ENCODE measurements at places on chromosomes 13 and 19.

- DNase-seq: no peak
Observed at GRCh38 chr19:31975461-31975860, 369.9 kb upstream of the ZNF507 start.

GRCh38 chr19:47358936-47359335, 9.8 kb downstream of the DHX34 start:
- no peak for DNase-seq

DNA sequence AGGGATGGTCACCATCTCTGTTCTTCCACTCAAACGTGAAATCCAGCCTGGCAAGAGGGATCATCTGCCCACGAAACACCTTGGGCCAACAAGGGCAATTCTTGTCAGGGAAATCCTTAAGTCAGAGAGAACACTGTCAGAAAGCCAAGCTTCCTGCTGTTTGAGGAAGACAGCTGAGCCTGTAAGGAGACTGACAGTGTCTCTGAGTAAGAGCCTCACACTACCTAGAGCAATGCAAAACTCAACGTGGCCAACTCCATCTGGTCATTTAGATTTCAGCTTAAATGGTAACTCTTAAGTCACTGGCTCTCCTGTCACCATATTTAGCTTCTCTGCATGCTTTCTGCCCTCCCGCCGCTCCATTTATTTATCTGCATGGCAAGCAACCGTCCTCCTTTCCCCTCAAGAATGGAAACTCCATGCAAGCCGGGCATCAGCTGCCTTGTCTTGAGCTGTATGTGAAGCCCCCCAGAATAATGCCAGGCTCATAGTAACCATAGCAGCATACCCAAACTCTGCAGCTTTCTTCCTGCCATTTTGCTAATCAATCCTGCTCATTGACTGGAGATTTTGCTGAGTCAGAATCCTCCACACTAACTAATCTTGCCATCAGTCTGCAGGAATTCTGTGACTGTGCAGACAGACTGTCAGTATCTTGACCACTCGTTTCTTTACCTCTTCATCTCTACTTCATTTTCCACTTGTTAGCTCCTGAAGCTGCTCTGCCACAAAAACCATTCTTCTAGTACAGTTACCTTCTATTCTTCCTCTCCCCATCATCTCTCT, 159.8 kb downstream of the IRS2 start:
- DNase-seq: peak; percentile 17

GRCh38 chr13:92677571-92677970, 549.0 kb upstream of the GPC6 start:
- DNase-seq: no peak

DNA sequence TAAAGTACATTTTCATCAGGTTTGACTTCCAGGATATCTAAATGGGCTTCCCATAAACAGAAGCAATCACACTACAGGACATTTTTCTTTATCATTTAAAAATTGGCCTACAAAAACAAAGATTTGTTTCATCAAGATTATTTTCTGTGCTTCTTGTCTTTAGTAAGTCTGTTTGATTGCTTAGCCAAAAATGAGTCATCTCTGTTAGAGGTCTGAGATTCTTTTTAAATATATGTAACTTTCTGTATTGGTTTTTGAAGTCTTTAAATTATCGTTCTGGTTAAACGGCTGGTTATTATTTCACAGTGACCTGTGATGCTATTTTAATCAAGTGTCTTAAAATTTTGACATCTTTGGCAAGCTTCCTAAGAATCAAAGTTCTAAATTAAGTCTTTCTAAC, 62.7 kb downstream of the SLITRK1 start:
- peak; percentile 24 for DNase-seq

DNA sequence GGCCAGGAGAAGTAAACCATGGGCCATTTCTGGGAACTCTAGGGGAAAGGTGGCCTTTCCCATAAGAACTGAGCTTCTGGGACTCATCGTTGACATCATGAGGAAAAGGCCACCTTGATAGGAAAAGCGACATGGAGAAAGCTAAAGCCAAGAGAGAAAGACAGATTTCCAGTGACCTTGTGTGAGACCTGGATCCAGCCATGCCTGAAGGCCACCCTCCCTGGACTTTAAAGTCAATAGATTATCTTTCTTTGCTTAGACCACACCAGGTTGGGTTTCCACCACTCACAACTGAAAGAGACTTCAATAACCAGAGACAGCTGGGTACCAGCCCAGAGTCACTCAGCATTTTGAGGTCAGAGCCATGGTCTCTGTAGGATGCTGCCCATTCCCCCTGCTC, 3.5 kb downstream of the CYP4F2 start:
- no peak for DNase-seq

DNA sequence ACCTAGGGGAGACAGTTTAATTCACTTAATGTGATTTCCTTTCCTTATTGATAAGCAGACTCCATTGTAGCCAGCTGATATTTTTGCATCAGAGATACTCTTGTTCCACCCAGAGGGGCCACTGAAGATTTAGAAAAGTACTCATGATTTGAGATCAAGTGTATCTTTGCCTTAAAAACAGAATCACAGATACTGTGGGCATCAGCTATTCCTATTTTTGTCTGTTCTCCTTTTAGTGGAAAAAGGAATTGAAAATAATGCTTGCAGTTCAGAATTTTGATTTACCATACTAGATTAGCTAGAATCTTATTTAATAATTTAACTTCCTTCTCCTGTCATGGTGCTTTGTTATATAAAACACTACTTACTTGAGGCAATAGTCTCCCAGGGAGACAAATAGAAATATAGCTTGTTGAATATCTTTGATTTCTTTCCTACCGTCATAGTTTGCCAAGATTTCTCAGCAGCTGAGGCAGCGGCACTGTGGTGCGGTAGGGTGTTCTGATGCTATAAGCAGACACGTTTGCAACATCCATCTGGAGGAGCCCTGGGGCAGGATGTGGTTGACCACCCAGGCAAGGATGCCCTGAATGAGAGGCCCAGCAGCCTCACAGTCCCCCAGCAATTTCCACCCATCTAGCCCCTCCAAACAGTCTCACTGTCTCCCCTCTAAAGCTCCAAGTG, 47.0 kb upstream of the RAP2A start:
- no peak for DNase-seq

DNA sequence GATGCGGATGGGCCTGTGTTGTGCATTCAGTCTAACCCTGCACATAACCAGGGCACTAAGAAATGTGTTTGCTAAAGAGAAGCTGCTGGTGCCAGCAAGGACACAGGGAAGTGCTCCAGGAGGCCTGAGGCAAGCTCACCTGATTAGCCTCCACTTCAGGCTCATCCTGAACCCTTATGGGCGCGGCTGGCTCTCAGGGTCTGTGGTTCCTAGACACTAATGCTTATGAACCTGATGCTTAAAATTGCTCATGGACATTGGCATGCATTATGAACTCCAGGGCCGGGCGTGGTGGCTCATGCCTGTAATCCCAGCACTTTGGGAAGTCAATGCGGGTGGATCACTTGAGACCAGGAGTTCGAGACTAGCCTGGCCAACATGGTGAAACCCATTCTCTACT, 34.3 kb downstream of the SERP2 start:
- no peak for DNase-seq

DNA sequence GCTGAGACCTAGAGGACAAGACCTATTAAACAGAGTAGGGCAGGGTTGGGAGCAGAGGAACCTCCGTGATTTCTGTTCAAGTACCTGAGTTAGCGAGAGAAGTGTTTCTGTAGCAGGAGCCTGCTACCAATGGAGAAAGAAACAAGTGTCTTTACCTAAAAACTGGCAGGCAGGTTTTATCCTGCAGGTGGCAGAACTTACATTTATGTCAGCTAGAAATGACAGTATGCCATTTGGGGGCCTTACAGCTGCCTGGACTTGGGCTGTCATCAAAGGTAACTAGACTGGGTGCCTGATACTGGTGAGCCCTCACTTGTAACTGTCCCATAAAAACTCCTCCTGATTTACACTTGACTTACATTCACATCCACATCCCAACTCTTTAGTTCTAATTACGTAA, 185.3 kb upstream of the MIR17HG start:
- no peak for DNase-seq

GRCh38 chr19:47670736-47671135, 42.5 kb upstream of the EHD2 start:
- no peak for DNase-seq

DNA sequence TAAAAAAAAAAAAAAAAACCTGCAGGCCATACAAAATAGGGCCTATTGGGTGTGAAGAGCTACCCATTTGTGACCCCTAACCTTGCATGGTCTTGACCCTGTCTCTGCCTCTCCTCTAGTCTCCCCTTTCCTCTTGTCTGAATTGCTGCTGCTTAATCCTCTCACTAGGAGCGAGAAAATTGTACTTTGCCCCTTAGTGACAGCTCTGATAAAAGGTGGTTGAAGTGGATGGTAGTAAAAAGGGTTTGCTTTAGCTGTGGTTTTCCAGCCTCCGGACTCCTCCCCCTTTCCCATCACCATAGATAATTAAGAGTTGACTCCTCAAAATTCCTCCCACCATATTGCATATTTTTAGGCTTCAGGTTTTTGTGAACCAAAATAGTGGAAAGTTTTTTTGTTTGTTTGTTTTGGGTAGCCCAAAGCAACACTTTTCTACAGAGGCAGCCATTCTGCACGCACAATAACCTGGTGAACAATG, 23.5 kb downstream of the ACTN4 start:
- peak; percentile 59 for DNase-seq

GRCh38 chr19:3580156-3580934, 4.9 kb upstream of the GIPC3 start:
- DNase-seq: peak; percentile 93

- no peak for DNase-seq
Observed at GRCh38 chr13:20482275-20482761, 43.3 kb downstream of the CRYL1 start.

DNA sequence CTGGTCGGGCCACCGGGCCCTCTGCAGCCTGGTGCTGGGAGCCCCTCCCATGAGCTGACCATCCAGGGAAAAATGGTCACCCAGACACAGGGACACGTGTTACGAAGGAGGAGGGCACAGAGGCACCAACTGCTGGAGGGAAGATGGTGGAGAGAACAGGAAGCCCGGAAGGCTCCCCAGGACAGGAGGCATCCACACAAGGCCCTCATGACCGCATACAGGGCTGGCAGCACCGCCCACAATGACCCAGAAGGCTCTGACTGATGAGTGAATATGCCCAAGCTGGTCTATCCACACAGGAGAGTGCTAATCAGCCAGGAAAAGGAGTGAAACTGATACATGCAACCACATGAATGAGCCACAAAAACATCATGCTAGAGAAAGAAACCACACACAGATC, 14.0 kb upstream of the TMEM86B start:
- peak; percentile 46 for DNase-seq

DNA sequence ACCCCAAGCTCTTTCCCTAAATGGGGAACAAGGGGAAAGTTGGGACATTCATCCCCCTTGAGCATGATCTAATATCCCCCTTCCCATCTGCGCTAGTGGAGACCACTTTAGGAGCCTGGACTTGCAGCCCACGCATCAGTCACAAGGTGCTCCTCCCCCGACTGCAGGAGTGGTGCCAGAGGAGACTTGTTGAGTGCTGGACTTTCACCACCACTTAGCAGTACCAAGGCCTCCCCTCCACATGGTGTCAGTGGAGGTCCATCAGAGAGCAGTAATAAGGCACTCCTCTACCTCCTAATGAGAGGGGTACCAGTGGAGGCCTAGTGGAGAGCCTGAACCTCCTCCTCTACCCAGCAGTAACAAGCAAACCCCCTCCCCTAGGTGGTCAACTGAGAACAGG, 22.5 kb downstream of the CAB39L start:
- DNase-seq: no peak

DNA sequence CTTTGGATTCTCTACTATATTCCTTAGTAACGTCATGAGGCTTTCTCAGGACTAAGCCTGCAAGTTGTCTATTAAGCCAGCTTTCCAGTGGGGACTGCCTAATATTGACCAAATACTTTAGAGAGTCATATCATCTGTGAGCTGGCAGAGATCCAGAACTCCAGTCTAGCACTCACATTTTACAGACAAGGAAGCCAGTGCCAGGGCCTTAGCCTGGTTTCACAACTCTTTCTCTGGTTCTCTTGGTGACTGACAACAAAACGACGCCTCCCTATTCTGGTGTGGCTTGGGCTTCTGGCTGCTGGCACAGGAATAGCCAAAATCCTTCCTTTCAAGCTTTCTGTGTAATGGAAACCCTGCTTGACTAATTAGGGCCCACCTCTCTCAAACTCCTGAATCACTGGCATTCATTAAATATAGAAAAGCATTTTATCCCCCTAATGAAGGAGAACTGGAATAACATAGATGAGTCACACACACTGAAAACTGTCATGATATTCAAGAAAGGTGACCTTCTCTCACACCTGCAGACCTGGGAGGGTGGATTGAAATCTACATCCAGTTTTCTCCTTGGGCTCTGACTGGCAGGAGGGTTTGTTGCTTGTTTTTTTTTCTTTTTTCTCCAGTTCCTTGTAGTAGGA, 75.2 kb upstream of the UBL3 start:
- peak; percentile 71 for DNase-seq

GRCh38 chr13:29505511-29505910, 90.0 kb downstream of the SLC7A1 start:
- DNase-seq: no peak

GRCh38 chr13:107209824-107210722, 642.1 kb upstream of the ARGLU1 start:
- DNase-seq: peak; percentile 3

- DNase-seq: peak; percentile 16
Observed at GRCh38 chr13:95676105-95676761, 706 bp upstream of the DNAJC3 start.

- no peak for DNase-seq
Observed at GRCh38 chr19:6480848-6481415, 655 bp downstream of the DENND1C start.

GRCh38 chr19:10517361-10517759, at the start of gene S1PR5:
TSS of gene S1PR5 (minus strand) at chr19:10517447. CDS start at chr19:10515011, 2,436 bp downstream.
- DNase-seq: no peak
